ENCODE measurements at places on chromosomes 4 and X. TPM values are rescaled to one million over a fixed set of nuclear protein-coding genes. Genes with fewer than 3 reads are reported as not detected.

The PHEX gene
- 0.02 TPM for polyA plus RNA-seq

The CENPI gene
- 4.6 TPM for polyA plus RNA-seq

The PGAM4 gene
- 0.54 TPM for polyA plus RNA-seq

The TGIF2LX gene
- not detected for polyA plus RNA-seq

The VCX3A gene
- 0.38 TPM for polyA plus RNA-seq

The ACE2 gene
- 0.02 TPM for polyA plus RNA-seq

The RHOXF2B gene
- not detected for polyA plus RNA-seq

The NLRP2B gene
- polyA plus RNA-seq, result not detected

The XAGE2 gene
- polyA plus RNA-seq, result not detected

The GALNTL6 gene
- polyA plus RNA-seq, result 0.03 TPM

The GAB3 gene
- polyA plus RNA-seq, result 0.52 TPM

The UXT gene
- 116 TPM for polyA plus RNA-seq

The SLC26A1 gene
- polyA plus RNA-seq, result 0.14 TPM

The NMU gene
- polyA plus RNA-seq, result 50.4 TPM

The CFAP299 gene
- polyA plus RNA-seq, result not detected

The DCLK2 gene
- 0.32 TPM for polyA plus RNA-seq

The PIR gene
- polyA plus RNA-seq, result 6.4 TPM

The AKAP4 gene
- not detected for polyA plus RNA-seq

The TEC gene
- 0.73 TPM for polyA plus RNA-seq

The TLR10 gene
- polyA plus RNA-seq, result not detected

The GPRASP1 gene
- polyA plus RNA-seq, result 0.65 TPM

The XKRX gene
- 0.70 TPM for polyA plus RNA-seq

The DOK7 gene
- 0.36 TPM for polyA plus RNA-seq

The SMIM43 gene
- 0.41 TPM for polyA plus RNA-seq

The ARAP2 gene
- 0.08 TPM for polyA plus RNA-seq

The AWAT2 gene
- polyA plus RNA-seq, result not detected

The TRPC5OS gene
- not detected for polyA plus RNA-seq

The TEX11 gene
- polyA plus RNA-seq, result 0.05 TPM

The CXCR3 gene
- polyA plus RNA-seq, result not detected

The PLAC1 gene
- polyA plus RNA-seq, result 1.8 TPM

The CISD2 gene
- 23.7 TPM for polyA plus RNA-seq

The NOCT gene
- polyA plus RNA-seq, result 11.4 TPM

The GPC4 gene
- polyA plus RNA-seq, result 46.8 TPM

The NAT8L gene
- 10.8 TPM for polyA plus RNA-seq

The KDR gene
- polyA plus RNA-seq, result 29.1 TPM

The KLF8 gene
- 15.3 TPM for polyA plus RNA-seq

The HELT gene
- polyA plus RNA-seq, result 0.32 TPM

The EPGN gene
- not detected for polyA plus RNA-seq

The PCSK1N gene
- polyA plus RNA-seq, result 3.6 TPM

The PPARGC1A gene
- polyA plus RNA-seq, result 0.60 TPM

The CHST7 gene
- 7.9 TPM for polyA plus RNA-seq

The FATE1 gene
- polyA plus RNA-seq, result 0.27 TPM

The STPG2 gene
- polyA plus RNA-seq, result 0.03 TPM

The SORBS2 gene
- 87.1 TPM for polyA plus RNA-seq

The FGA gene
- not detected for polyA plus RNA-seq

The BEX1 gene
- polyA plus RNA-seq, result 61.0 TPM

The NXF2B gene
- polyA plus RNA-seq, result not detected

The ACSL4 gene
- polyA plus RNA-seq, result 8.5 TPM

The MAGEA1 gene
- polyA plus RNA-seq, result not detected

The ODAM gene
- polyA plus RNA-seq, result 0.21 TPM

The PRR32 gene
- not detected for polyA plus RNA-seq

The ADH5 gene
- polyA plus RNA-seq, result 139 TPM

The ZXDA gene
- not detected for polyA plus RNA-seq

The CENPVL1 gene
- polyA plus RNA-seq, result 8.0 TPM
